ENCODE measurements at places on chromosomes 11 and 22.
A peak's percentile ranks its signal among the peaks of the same experiment; 100 is the strongest.

DNA sequence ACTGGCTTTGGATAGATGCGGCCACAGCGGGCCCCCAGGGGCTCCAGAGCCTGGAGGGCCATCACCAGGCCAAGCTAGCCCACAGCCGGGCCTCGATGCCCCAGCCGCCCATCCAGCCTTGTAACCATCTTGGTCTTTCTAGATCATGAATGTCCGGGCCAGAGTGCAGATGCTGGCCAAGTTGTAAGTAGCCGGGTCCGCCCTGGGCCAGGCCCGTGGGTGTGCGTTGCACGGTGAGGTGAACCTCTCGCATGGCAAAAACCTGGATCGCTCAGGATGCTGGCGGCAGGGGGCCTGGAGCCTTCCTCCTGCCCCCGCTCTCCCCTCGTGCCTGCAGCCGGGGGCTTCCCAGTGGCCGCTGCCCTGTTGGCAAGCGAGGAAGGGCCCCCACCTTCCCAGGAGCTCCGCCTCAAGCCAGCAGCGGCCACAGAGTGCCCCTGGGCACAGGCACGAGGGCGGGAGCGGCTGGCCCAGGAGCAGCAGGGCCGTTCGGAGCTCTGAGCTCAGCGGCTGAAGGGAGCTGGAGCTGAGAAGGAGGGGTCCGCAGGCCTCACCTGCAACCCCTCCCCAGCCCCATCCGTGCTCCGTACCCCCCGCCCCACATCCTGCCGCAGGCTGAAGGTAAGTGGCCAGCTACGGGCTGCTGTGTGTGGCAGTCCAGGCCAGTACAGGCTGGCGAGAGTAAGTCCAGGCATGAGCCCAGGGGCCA, 10.9 kb upstream of the MRPL23 start:
- DNase-seq = no peak

- peak; percentile 16 for DNase-seq
These were observed 50.7 kb downstream of the TP53I11 start for GRCh38 chr11:44899959-44900358.

- peak; percentile 78 for DNase-seq
These were observed 23.2 kb upstream of the BIRC3 start for GRCh38 chr11:102293873-102294601.

DNA sequence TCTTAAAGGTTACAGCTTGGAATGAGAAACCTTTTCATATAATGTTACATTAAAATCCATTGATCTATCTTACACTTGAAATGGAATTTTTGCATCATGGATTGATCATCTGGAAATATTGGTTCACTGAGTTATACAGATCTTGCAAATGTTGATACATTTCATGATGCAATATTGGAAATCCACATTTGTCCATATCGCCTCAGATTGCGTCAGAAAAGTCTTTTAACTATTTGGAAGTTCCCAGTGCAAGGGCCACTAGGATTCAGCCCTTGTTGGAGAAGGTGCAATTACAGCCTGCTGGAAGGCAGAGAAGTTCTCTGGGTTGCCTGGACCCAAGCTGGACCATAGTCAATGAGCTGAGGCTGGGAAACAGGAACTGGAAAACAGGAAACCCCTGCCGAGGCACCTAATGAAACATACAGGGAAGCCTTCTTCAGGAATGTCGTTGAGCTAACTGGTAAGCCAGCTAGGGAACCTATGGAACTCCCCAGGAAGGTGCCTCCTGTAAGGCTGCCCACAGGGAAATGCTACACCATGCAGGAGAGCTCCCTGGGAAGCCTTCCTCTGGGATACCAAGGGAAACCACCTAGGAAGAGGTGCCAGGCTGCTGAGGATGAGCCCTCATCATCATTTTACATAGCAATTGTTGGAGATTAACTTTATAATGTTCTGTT, 600.4 kb upstream of the CADM1 start:
- DNase-seq = no peak

DNA sequence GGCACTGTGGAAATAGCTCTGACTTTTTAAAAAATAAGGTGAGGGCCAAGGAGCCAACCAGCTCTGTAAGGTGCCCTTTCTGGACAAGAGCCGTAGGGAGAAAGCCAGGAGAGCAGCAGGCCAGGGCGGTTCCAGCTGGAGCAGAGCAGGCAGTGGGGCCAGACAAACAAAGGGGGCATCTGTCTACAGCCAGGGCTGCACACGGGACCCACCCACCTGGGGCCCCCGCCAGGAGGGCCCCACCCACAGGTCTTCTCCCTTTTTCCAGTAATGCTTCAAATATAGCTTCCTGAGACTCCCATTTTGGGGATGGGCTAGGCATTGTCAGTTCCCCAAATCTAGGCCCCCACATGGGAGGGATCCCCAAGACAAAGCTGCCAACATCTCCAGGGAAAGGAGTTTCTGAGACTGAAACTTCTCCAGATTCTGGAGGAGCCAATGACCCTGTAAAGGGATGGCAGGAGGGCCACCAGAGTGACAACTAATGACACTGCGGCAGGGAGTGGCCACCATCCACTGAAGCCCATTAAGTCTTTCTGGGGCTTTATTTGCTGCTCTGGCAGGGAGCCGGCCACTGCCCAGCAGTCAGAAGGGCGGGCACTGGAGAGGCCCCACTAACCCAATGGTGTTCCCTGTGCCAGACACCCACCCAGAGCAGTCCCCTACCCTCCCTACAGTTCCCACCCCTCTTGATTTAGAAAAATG, 1.9 kb downstream of the ZFTA start:
- DNase-seq = no peak

DNA sequence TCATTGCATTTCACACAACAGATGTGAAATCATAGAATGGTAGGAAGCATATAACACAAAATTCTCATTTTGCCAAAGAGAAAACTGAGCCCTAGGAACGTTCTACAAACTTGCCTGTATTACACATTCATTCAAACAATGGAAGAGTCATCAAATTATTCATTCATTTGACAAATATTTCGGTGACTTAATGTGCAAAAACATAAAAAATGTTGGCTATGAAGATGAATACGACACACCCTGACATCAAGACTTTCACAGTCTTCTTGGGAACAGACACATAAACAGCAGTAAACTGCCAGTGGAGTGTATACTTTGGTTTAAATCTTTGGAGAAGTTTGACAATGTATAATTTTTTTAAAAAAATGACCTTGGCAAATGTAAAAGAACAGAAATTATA, 20.4 kb upstream of the C11orf87 start:
- no peak for DNase-seq

- no peak for DNase-seq
These were observed 111.6 kb downstream of the BLID start for GRCh38 chr11:122004446-122004845.

GRCh38 chr11:89477175-89477574, 14.0 kb downstream of the NOX4 start:
- DNase-seq = no peak

DNA sequence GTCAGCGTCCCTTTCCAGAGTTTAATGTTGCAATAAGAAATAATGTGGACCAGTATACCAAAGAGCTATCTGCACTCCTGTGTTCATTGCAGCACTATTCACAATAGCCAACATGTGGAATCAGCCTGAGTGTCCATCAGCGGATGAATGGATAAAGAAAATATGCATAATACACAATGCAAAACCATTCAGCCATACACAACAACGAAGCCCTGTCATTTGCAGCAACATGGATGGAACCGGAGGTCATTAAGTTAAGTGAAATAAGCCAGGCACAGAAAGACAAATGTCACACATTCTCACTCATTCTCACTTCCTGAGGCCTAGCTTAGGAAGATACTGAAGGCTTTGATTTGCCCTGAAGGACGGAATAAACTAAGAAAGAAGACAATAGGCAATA, 22.1 kb downstream of the SLC5A4 start:
- DNase-seq = no peak

- DNase-seq = no peak
These were observed 206.0 kb downstream of the BRD1 start for GRCh38 chr22:49621601-49622210.

- DNase-seq = no peak
These were observed 47.7 kb upstream of the NFRKB start for GRCh38 chr11:129943036-129943435.

DNA sequence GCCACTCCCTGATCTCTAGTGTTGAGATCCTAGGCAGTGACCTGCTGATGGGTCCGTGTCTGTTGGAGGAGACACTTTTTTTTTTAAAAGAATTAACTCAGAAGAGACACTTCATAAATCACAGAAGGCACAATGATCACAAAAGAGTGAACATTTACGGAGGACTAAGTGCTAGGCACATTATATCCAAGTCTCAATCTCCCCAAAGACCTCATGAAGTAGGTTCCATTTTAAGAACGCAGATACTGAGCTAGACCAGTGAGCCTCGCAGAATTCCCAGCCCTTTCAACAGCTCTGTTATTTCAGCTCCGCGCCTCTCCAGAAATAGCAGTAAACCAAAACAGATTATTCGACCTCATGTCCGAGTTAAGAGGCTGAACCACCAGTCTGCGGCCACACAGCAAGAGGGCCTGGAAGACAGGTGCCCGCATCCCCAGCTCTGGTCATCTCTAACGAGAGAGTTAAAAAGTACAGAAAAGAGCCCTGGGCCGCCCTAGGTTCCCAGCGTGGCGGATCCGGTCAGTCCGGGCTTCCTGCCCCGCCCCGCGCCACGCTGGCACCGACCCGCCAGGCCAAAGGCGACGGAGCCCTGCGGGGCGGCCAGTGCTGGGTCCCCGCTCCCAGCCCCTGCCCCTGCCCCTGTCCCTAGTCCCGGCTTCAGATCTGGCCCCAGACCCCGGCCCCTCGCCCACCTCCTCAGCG, 612 bp downstream of the XBP1 start:
- peak; percentile 46 for DNase-seq

DNA sequence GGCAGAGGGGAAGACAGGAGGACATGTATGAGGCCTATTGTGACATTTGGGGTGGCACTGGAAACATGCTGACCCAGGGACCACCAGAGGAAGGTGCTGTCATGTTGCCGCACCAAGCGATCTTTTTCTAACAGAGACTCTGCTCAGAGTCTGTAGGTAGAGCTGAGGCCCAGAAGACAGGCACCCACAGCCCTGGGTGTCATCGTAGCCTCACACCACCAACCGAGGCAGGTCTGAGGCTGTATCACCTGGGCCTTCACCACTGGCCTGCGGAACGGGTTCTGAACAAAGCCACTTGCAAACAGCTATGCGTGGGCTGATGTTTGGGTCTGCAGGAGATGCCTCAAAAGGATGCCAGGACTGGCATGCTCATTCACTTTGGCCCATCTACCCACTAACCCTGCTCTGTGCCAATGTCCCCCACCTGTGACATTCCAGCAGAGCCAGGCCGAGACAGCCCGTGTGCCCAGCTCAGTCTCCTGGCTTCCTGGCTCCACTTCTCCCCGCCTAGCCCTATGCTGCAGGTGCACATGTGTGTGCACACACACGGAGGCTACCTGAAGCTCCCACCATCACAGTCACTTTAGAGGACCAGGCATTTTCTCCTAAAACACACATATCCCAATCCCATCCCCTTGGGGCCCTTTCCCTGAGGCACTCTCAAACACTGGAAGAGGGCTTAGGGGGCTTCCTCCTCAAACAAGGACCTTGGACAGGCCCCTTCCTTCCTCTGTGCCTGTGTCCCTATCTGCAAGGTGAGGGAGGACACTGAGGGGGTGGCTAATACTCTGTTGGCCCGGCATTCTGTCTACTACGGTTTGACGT, 3.6 kb downstream of the TRIM29 start:
- no peak for DNase-seq

DNA sequence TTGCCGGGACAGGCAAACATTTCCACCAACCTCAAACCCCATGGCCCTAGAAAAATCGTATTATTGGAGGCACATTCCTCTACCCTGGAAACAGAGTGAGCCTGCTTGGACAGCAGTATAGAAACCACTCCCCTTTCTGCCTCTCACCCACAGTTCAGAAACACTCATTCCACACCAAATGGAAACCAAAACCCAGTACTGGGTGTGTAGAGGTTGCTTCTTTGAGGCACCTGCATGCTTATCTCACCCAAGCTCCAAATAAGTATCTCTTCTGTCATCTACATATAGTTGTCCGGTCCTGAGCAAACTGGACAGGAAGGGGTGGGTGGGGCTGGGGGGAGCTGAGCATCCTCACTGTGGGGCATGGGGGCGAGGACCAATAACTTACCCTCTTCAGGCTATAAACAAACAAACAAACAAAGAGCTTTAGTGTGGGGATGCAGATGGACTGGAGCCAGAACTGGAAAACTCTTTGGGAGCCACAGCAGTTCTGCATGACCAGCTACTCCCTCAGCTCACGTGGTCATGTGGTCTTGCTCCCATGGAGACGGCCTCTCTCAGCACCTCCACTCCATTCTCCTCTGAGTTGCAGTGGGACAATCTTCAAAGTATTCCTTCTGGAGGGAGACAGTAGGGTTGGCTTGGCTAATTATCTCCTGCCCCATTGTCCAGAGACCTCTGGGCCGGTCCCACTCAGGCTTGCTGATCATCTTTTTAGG, 1.0 kb upstream of the PLAAT2 start:
- peak; percentile 85 for DNase-seq

GRCh38 chr22:44670220-44670988, 31.6 kb upstream of the PRR5 start:
- DNase-seq = no peak

DNA sequence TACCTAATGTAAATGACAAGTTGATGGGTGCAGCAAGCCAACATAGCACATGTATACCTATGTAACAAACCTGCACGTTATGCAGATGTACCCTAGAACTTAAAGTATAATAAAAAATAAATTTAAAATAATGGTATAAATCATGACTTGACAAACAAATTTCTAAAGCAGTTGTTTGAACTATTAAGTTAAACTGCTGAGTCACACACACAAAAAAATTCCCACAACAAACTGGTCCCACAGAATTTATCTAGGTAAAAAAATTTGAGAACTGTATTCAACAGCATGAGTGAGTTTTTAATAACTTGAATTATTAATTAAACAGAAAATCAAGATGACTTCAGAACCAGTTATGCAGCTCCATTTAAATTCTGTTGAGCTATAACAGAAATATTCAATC, 186.0 kb upstream of the SOX6 start:
- DNase-seq = no peak

DNA sequence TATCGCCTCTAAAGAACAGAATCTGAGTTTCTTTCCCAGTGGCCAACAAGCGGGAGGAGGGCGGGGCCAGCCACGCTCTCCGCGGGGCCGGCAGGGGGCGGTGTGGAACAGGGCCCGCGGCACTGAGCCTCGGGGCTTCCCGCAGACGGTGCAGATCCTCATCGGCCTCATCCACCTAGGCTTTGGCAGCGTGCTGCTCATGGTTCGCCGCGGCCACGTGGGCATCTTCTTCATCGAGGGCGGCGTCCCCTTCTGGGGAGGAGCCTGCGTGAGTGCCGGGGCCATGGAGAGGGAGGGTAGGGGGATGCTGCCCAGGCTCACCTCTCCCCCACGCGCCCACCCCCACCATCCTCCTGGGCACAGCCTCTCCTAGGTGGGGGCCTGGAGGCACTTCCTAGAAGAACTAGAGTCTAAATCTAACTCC, 10.7 kb downstream of the MS4A15 start:
- DNase-seq = peak; percentile 27

GRCh38 chr11:497565-498296, 9.3 kb downstream of the RNH1 start:
- DNase-seq = no peak

GRCh38 chr22:48720662-48721394, 1106.8 kb downstream of the BRD1 start:
- no peak for DNase-seq

All from activated CD4-positive, alpha-beta T cell treated with anti-CD3 and anti-CD28 coated beads, Interleukin-10, Interleukin-2, amounts not matched to agents 100 ng/mL and 50 ng/mL, durations not matched to agents 16 hours and 8 hours (primary cell).